ENCODE measurements at places on chromosomes 6 and 20.

GRCh38 chr6:33312361-33313104 lies 1.3 kb downstream of the TAPBP start:
- DNase-seq: peak; percentile 74

- DNase-seq: no peak
Observed at GRCh38 chr6:36040958-36041357, 13.3 kb downstream of the MAPK14 start.

GRCh38 chr6:21026576-21027273 lies 492.5 kb downstream of the CDKAL1 start:
- DNase-seq: no peak

DNA sequence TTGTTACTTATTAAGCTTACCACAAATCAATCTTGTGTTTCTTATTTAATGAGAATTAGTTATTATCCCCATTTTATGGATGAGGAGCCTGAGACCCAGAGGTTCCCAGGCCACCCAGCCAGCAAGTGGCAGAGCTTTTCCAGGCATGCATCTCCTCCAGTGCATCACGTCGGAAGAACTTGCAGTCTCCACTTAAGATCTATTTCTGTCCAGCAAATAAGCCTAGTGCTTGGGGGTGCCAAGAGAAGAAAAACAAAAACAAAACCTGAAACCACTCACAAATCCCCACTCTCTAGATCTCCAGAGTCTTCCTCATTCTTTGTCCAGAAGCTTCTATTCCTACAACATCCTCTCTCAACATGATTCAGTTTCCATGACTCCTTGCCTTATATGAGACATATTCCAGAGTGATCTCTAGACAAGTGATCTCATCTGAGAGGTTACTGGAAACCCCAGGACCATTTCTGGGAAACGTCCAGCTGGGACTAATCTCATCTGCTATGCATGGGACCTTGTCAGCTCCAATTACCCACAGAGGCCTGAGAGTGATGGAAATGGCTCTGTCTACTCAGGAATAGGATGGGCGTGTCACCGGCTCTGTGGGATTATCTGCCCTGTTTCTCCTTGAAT lies 4.1 kb downstream of the GUCA1B start:
- DNase-seq: no peak

DNA sequence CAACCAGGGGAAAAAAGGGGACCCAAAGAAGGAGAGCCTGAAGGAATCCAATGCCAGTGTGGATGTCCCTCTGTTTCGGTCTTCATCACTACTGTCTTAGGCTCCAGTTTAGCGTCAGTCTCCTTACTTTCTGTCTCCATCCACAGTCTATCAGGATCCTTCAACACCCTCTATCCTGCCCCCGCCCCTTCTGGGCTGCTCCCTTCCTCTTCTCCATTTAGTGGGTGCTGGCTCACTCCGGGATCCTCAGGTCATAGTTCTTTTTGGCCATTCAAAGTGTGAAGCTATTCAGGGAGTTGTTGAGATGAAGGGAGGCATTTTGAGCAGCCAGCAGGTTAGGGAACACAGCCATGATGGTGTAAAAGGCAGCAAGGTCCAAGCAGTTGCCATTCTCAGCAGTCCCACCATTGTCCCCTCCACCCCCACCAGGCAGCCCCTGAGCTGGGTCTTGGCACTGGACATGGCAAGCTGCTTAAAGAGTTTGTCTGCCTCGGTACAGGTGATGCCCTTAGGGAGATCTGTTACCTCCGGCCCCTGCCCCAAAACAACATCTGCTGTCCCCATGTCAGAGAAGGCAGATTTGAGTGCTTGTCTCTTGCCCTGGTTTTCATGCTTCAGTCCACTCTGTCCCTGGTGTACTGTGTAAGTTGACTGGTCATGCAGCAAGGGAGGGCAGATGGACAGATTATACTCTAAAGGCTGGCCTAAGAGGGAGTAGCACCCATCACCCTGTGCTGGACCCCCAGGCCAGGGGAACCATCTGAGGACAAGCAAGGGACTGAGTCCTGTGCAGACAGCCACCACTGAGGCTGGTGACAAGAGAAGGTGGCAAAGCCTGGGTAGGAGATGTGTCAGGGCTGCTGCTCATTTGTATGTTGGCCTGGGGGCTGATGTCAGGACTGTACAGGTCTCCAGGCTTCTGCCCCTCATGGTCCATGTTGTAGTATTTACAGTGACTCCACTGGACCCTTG lies 842.0 kb downstream of the HACE1 start:
- no peak for DNase-seq

GRCh38 chr6:25934735-25935313 lies 4.3 kb upstream of the SLC17A2 start:
- DNase-seq: no peak

GRCh38 chr20:5078399-5078958 lies 41.3 kb downstream of the PCNA start:
- DNase-seq: peak; percentile 12

GRCh38 chr6:125076482-125076742 lies 77.2 kb upstream of the TPD52L1 start:
- DNase-seq: no peak

- no peak for DNase-seq
Observed at GRCh38 chr6:90467546-90467945, 119.3 kb downstream of the MAP3K7 start.

DNA sequence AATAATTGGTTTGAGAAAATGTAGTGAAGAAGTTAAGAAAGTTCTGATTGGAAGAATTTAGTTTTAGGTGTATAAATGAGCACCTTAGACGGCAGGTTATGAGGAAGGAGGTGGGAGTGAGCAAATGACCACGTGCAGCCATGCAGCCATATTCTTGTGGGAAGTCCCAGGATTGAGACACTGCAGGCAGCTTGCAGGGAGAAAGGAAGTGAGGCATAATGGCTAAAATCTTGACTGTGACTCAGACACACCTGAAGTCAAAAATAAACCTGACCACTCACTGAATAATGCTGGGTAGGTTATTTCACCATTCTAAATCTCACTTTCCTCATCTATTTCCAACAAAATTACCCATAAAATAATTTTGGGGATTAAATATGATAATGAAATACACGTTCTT lies 16.6 kb downstream of the DSE start:
- no peak for DNase-seq

- no peak for DNase-seq
Observed at GRCh38 chr6:111456208-111456607, 26.8 kb downstream of the REV3L start.

- no peak for DNase-seq
Observed at GRCh38 chr6:53244399-53244931, 95.8 kb upstream of the GCM1 start.

DNA sequence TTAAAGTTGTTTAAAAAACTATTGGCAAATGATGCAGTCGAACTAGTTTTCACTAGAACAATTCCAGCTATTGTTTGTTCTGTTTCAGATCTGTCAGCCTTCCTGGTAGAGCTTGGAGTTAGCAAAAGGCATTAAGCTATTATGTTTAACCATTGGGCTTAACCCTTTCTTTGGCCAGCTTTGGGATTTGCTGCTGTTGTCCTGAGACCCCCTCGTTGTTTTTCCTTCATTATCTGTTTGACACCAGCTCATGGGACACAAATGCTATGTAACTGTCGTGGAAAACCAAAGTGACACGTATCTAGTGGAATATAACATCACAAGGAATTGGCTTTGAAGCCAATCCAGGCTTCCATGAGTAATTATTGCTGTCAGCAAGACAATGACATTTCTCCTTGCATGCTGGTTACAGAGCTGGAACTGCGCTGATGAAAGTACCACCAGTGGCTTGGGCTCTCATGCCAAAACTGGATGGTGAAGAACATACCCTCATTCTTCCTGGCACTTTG lies 96.0 kb downstream of the EYA2 start:
- no peak for DNase-seq

DNA sequence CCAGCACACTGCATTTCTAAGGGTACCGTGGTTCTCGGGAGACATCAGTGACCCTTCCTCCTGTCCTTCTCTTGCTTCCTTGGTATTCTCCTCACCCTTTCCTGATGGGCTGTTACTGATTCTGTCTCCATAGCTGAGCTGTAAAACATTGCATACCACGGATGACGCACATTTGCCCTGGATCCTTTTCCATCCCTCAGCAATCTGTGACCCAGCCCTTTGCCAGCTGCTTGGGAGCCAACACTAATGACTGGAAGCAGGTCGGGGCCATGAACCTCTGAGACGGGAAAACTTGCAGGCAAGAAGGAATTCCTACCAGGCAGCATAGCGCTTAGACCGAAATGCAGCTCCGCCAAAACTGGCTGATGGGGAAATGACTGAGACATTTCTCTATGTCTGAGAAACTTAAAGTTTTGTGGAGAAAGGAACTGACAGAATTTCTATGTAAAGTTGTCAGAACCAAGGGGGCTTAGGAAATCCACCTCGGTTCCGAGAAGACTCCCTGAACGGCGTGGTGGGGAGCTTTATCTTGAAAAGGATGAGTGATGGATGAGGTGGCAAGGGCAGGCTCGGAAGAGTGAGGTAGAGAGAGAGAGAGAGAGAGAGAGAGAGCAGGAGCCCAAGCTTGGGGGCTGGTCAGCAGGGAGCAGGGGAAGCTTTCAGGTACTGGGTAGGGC lies 19.2 kb downstream of the TUBB2B start:
- no peak for DNase-seq

GRCh38 chr6:71727632-71728294 lies 158.6 kb upstream of the RIMS1 start:
- no peak for DNase-seq

DNA sequence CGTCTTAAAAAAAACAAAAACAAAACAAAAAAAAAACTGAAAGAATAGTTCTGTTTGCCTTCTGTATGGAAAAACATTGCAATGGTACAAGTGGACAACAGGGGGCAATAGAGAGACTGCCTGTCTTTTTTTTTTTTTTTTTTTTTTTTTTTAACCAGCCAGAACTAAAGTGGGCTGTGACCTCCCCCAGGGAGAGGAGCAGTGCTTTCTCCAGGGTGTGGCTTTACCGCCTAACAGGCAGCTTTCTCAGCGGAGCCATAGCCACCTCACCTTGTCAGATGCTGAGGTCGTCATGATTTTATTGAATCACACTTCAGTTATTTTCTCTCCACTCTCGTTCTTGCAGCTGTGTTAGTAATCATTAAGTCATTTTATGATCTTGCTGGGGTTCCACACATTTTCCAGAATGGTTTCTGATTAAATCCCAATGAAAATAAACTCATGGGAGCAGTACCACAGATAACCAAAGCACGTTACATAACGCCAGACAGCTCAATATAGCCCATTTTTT lies 78.4 kb downstream of the GMPR start:
- no peak for DNase-seq

- DNase-seq: no peak
Observed at GRCh38 chr6:136840276-136841001, 18.0 kb downstream of the PEX7 start.

- DNase-seq: no peak
Observed at GRCh38 chr6:150037526-150038201, 12.3 kb upstream of the RAET1L start.

DNA sequence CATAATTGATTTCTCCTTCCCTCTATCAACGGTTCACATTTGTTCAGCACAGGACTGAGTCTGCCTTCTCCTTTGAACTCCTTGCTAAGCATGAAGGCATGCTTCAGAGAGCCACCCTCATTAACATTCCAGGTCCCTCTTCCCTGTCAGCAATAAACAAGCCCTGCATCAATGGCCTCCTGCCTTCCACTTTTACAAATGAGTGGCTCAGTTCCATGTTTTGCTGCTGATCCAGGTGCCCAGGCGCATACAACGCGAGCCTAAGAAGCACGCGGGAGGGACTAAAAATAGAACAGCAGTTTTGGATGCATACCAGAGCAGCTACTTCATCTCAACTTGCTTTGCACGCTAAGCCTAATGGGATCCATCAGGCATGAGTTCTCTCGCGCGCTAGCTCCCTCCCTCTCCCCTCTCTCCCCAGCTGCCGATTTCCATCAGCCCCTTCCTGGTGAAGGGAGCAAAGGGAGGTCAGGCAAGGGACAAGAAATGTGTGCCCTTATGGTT lies 53.4 kb downstream of the TRAF3IP2 start:
- DNase-seq: no peak

- no peak for DNase-seq
Observed at GRCh38 chr6:5671601-5672559, 334.8 kb downstream of the NRN1 start.

DNA sequence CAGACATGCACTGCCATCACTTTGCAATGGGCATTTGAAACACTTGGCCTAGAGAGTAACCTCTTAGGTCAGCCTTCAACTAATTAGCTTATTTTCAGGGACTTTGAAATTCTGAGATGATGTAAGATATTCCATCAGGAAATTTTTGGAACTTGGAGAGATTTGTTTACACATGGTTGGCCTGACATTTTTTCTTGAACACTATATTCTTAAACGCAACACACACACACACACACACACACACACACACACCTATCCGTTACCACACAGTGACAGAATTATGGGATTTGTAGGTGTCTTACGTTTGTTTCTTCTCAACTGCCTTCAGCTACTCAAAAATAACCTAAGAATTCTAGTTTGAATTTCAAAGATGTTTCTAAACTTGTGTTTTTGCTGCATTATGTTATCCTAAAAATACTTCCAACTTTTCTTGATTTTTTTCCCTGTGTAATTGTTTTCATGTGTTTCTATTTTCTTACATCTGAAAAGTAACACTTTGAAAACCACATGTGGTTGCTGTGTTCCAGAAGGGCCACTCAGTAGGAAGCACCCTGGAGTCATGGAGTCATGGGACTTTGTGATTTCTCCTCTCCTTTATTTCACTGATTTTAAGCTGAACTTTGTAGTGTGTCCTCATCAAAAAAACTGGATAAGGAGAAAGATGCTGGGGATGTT lies 31.9 kb downstream of the MARCKS start:
- no peak for DNase-seq

DNA sequence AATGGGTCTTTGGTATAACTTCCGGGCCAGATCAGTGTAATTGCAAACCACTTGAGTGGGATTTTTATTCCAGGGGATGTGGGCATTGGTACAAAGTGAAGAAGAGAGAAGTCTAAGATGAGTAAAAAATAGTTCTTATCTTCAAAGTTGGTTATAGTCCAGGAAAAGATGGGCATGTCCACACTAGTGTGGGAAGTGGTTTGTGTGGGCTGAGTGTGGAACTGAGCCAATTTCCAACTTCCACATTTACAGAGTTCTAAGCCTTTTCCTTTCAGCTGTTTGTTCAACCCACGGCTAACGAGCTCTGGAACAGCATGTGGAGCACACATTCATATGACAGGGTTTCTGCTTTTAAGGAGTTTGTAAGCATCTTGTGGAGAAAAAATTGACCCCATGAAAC lies 72.3 kb upstream of the IFNGR1 start:
- no peak for DNase-seq
